ENCODE measurements at places on chromosomes 13 and 19.

- no peak for DNase-seq
- H3K27me3 ChIP-seq: no peaks in the 10 kb centered on the region
- H3K4me1 ChIP-seq: peaks cover 6% of the 10 kb centered on the region
- no peak overlapping the region for H3K27ac ChIP-seq
These were observed 457.4 kb downstream of the DIAPH3 start for GRCh38 chr13:59706101-59706976.

GRCh38 chr19:51070334-51071094 is 5.6 kb upstream of the KLK13 start:
- peaks cover 5% of the 10 kb centered on the region for H3K27me3 ChIP-seq
- no peaks in the 10 kb centered on the region for H3K36me3 ChIP-seq
- DNase-seq: no peak
- no peak overlapping the region for H3K27ac ChIP-seq
- H3K4me3 ChIP-seq: no peak overlapping the region

DNA sequence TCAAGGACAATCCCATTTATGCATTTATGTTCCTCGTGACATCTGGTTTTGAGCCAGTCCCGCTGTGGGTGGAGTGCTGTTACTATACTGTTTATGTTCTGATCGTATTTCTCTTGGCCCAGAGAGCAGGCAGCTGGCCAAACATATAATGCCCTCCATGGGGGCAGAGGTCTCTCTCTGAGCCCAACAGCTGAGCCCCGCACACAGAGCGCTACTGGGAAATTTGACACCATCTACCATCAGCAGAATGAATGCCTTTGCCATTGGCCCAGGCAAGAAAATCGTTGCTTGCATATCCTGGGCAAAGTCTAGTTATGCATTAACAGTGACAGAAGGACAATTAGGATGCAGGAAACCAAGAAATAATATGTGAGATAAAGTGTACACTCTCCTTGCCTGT is 126.8 kb upstream of the CACNA1A start:
- no peaks in the 10 kb centered on the region for H3K36me3 ChIP-seq
- peak overlapping the region; percentile 64 for H3K4me3 ChIP-seq
- DNase-seq: peak; percentile 75
- peaks cover 16% of the 10 kb centered on the region for H3K27me3 ChIP-seq

DNA sequence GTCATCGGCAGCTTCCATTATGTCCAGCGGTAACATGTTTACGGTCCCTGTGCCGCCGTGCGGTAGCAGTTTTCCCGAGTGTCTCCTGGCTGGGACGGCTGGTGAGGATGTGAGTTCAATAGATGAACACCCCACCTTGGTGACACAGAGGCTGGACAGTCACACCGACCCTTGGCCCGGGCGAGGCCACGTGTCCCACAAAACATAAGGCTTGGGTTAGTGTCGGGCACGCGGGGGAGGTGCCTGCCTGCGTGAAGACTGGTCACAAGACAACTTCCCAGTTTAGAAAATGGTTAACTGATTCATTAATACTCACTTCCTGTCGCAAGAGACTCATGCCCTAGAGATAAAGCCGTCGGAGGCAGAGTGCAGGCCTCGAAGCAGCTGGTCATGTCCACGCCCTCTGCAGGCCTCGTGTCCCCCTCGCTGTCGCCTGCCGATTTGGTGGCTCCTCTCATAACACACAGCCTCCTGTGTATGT is 17.2 kb downstream of the RASA3 start:
- peaks cover 8% of the 10 kb centered on the region for H3K27me3 ChIP-seq
- peaks cover 39% of the 10 kb centered on the region for H3K4me1 ChIP-seq
- H3K27ac ChIP-seq: peak overlapping the region; percentile 79
- no peaks in the 10 kb centered on the region for H3K36me3 ChIP-seq
- no peak for DNase-seq
- no peak overlapping the region for H3K4me3 ChIP-seq

DNA sequence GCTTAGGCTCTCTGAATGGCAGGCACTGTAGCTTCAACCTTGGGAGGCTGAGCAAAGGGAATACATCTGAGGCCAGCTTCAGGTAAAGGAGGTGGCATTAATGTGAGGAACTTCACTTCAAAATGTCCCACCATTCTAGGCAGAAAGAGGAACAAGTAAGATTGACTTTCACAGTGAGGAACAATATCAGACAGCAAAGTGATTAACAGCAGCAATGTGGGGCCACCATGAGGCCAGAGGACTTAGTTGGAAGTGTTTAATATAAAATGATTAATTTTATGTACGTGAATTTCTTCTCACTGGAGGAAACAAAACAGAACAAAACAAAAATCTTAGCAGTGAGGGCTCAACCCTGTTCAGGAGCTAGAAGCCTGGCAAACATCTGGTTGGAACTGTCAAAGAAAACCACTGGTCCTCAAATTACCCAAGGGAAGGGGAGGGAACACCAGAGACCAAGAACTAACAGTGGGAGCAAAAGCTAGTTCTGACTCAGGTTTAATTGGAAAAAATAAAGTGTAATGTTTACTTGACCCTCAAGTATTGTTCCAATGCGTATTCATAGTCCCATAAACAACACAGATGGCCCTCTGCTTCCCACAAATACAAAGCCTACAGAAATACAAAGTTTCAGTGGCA is 43.9 kb upstream of the FRY start:
- no peak overlapping the region for H3K4me3 ChIP-seq
- peaks cover 9% of the 10 kb centered on the region for H3K36me3 ChIP-seq
- H3K4me1 ChIP-seq: no peaks in the 10 kb centered on the region
- no peak overlapping the region for H3K27ac ChIP-seq

All from glutamatergic neuron (in vitro differentiated cells).